Activated CD8-positive, alpha-beta memory T cell treated with anti-CD3 and anti-CD28 coated beads, Interleukin-2, amount 10 ng/mL, durations not matched to agents 7 days and 5 days (primary cell): ENCODE measurements at places on chromosomes 5 and 9. TPM values are rescaled to one million over a fixed set of nuclear protein-coding genes. Genes with fewer than 3 reads are reported as not detected.

The ANKRD34B gene
- not detected for total RNA-seq

GRCh38 chr9:119420231-119420630 is 51.0 kb upstream of the BRINP1 start:
- no peak overlapping the region for H3K4me3 ChIP-seq
- no peak overlapping the region for H3K27ac ChIP-seq
- no peaks in the 10 kb centered on the region for H3K4me1 ChIP-seq
- H3K36me3 ChIP-seq: no peaks in the 10 kb centered on the region
- no peak for DNase-seq
- H3K27me3 ChIP-seq: no peaks in the 10 kb centered on the region

DNA sequence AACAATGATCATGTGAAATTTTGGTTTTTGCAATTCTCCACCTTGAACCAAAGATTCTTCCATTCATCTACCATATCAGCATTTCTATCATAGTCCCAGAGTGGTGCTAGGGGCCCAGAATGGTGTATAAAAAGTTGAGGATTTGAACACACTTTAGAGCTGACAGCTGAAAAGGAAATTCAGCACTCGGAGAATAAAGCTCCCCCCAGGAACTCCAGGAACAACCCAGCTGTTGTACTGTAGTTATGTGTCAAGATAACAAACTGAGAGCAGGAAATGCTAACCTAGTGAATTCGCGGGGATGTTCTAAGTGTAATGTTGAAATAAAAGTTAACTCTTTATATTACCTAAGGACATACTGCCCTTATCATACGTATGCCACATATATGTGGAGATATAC is 216.7 kb downstream of the NFIB start:
- H3K27me3 ChIP-seq: no peaks in the 10 kb centered on the region
- H3K4me3 ChIP-seq: no peak overlapping the region
- H3K27ac ChIP-seq: no peak overlapping the region
- no peaks in the 10 kb centered on the region for H3K36me3 ChIP-seq

GRCh38 chr5:88060194-88060593 is 208.5 kb downstream of the TMEM161B start:
- H3K4me3 ChIP-seq: no peak overlapping the region
- DNase-seq: no peak
- H3K27me3 ChIP-seq: no peaks in the 10 kb centered on the region
- no peaks in the 10 kb centered on the region for H3K36me3 ChIP-seq

The SLC34A3 gene
- not detected for total RNA-seq

The UIMC1 gene
- total RNA-seq: 50.1 TPM

The ADAMTSL1 gene
- total RNA-seq: not detected

The PCDHB5 gene
- not detected for total RNA-seq

The IL3 gene
- total RNA-seq: 0.47 TPM

GRCh38 chr9:20479419-20480155 is 142.7 kb downstream of the MLLT3 start:
- H3K4me1 ChIP-seq: peaks cover 9% of the 10 kb centered on the region
- no peak overlapping the region for H3K4me3 ChIP-seq
- DNase-seq: no peak
- no peaks in the 10 kb centered on the region for H3K27me3 ChIP-seq
- H3K27ac ChIP-seq: no peak overlapping the region
- H3K36me3 ChIP-seq: peaks cover 9% of the 10 kb centered on the region

DNA sequence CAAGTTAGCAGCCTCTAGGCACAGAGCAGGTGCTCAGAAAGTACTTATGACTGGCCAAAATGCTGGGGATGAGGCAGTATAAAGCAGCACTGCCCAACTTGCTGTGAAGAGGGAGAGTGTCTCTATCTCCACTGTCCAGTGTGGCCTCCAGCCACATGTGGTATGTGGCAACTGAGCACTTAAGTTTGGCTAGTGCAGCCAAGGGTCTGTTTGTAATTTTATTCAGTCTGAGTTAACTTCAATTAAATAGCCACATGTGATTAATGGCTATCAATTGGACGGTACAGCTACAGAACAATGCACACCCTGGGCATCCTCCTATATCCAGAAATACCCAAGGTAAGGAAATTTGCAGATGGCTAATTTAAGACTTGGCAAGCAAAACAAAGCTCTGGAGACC is 26.9 kb downstream of the ROR2 start:
- no peak overlapping the region for H3K27ac ChIP-seq
- peaks cover 33% of the 10 kb centered on the region for H3K27me3 ChIP-seq
- no peaks in the 10 kb centered on the region for H3K36me3 ChIP-seq
- H3K4me3 ChIP-seq: no peak overlapping the region
- no peak for DNase-seq

The TAF11L10 gene
- total RNA-seq: not detected

GRCh38 chr9:107281922-107282667 is 984 bp upstream of the RAD23B start:
- H3K4me1 ChIP-seq: peaks cover 38% of the 10 kb centered on the region
- peak overlapping the region; percentile 76 for H3K27ac ChIP-seq
- H3K4me3 ChIP-seq: peak overlapping the region; percentile 97
- DNase-seq: no peak
- peaks cover 13% of the 10 kb centered on the region for H3K36me3 ChIP-seq

- H3K4me3 ChIP-seq: no peak overlapping the region
- no peaks in the 10 kb centered on the region for H3K36me3 ChIP-seq
- H3K27me3 ChIP-seq: no peaks in the 10 kb centered on the region
- H3K4me1 ChIP-seq: no peaks in the 10 kb centered on the region
Observed at GRCh38 chr5:105659396-105659795, 2011.3 kb downstream of the EFNA5 start.

DNA sequence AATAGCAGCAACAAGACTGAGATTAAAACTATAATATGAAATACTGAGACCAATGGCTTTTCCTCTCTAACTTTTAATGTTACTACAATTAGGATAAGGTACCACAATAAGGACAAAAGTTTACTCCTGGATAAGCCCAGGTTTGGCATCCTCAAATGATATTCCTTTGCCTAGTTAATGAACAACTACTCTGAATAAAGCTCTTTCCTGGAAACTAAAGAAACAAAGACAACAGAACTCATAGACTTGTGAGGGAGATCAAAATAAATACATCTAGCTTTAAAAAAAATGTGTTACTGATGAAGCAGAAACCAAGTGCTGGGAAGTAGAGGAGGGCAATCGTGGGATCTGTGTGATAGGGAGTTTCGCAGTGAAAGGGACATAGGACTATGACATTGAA is 19.3 kb upstream of the RAPGEF6 start:
- DNase-seq: no peak
- peaks cover 7% of the 10 kb centered on the region for H3K4me1 ChIP-seq
- H3K4me3 ChIP-seq: no peak overlapping the region
- peaks cover 50% of the 10 kb centered on the region for H3K36me3 ChIP-seq
- no peak overlapping the region for H3K27ac ChIP-seq

The F2RL2 gene
- 0.07 TPM for total RNA-seq

The TRIM32 gene
- 14.0 TPM for total RNA-seq

DNA sequence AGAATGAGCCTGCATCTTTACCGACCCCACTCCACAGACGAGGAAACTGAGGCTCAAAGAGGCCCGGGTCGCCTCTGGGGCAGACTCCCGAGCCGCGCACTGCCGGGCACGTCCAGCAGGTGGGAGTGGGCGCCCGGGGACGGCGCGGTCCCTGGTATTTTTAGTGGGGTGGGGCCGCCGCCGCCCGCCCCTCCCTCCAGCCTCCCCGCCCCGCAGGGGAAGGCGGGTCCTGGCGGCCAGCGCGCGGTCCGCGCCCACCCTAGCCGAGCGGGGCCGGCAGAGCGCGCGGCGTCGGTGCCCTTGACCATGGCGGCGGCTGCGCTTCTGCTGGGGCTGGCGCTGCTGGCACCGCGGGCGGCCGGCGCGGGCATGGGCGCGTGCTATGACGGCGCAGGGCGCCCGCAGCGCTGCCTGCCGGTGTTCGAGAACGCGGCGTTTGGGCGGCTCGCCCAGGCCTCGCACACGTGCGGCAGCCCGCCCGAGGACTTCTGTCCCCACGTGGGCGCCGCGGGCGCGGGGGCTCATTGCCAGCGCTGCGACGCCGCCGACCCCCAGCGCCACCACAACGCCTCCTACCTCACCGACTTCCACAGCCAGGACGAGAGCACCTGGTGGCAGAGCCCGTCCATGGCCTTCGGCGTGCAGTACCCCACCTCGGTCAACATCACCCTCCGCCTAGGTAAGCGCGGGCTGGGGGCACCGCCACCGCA is at the start of gene LAMC3:
TSS of gene LAMC3 (plus strand) at position 266 of the 710 bp plus-strand sequence. CDS start at position 307, 41 bp downstream.
- no peak for DNase-seq
- no peak within 1 kb of the TSS for H3K27ac ChIP-seq
- H3K4me3 ChIP-seq: no peak within 1 kb of the TSS
- H3K4me1 ChIP-seq: no peaks in the 10 kb centered on the region
- peaks cover 40% of the 10 kb centered on the region for H3K27me3 ChIP-seq

The KIF4B gene
- total RNA-seq: 0.09 TPM

DNA sequence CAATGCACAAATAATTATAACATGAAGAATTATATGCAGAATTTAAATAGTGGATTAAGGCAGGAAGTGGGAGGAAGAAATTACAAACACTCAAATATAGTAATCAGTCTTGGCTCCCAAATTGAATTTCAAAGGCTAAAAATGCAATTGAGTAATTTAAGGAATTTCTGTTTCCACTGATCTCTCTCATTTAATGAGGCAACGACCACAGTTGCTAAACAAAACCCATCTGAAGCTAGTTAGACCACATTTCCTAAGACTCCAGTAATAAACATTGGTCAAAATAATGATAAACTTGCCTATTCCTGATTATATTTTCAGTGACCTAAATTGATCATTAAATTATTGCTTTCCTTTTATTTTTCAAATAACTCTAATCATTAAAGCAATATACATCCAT is 174.3 kb upstream of the GRIN3A start:
- no peaks in the 10 kb centered on the region for H3K27me3 ChIP-seq
- no peak overlapping the region for H3K4me3 ChIP-seq
- H3K27ac ChIP-seq: no peak overlapping the region
- H3K36me3 ChIP-seq: no peaks in the 10 kb centered on the region
- no peaks in the 10 kb centered on the region for H3K4me1 ChIP-seq
- DNase-seq: no peak

The GFRA3 gene
- total RNA-seq: 0.19 TPM

GRCh38 chr9:89878687-89879086 is 273.9 kb downstream of the GADD45G start:
- no peaks in the 10 kb centered on the region for H3K36me3 ChIP-seq
- H3K4me3 ChIP-seq: no peak overlapping the region
- no peaks in the 10 kb centered on the region for H3K4me1 ChIP-seq
- H3K27me3 ChIP-seq: no peaks in the 10 kb centered on the region
- H3K27ac ChIP-seq: no peak overlapping the region
